ENCODE measurements at places on chromosomes 4 and X.

GRCh38 chr4:77189412-77189811 is 32.4 kb downstream of the CCNG2 start:
- no peak for DNase-seq

- DNase-seq, result no peak
Measured at GRCh38 chr4:99945718-99946355, 581 bp downstream of the DNAJB14 start.

GRCh38 chr4:46254788-46255187 is 130.9 kb upstream of the GABRG1 start:
- DNase-seq, result no peak

DNA sequence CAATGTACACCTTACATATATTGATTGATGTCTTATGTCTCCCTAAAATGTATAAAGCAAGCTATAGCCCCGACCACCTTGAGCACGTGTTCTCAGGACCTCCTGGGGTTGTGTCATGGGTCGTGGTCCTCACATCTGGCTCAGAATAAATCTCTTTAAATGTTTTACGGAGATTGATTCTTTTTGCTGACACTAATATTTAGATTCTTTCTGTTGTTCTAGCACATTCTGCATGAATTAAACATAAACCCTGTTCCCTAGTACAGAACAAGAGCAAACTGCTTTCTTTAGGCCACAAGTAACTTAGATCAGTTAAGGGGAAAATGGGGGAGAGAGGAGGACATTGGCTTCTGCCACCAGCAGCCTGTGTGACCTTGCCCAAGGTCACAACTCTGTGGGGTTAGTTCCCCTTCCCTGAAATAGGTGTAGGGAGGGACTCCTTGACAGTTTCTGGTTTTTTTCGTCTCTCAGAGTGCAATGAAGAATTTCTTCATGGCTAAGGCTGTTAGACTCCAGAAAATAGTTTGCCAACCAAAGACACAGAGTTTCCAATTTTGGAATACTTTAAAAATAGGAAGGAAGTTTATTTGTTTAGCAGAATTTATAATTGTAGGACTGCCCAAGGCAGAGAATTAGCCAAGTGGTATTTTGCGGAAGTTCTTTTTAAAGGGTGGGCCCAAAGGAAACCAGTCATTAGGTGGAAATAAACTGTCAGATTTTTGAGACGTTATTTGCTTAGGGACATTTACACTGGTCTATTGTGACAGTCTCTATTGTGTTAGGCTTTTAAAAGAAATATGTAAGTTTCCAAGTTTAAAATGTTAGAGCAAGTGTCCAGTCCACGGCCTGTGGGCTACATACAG is 29.4 kb downstream of the PTTG2 start:
- no peak for DNase-seq

DNA sequence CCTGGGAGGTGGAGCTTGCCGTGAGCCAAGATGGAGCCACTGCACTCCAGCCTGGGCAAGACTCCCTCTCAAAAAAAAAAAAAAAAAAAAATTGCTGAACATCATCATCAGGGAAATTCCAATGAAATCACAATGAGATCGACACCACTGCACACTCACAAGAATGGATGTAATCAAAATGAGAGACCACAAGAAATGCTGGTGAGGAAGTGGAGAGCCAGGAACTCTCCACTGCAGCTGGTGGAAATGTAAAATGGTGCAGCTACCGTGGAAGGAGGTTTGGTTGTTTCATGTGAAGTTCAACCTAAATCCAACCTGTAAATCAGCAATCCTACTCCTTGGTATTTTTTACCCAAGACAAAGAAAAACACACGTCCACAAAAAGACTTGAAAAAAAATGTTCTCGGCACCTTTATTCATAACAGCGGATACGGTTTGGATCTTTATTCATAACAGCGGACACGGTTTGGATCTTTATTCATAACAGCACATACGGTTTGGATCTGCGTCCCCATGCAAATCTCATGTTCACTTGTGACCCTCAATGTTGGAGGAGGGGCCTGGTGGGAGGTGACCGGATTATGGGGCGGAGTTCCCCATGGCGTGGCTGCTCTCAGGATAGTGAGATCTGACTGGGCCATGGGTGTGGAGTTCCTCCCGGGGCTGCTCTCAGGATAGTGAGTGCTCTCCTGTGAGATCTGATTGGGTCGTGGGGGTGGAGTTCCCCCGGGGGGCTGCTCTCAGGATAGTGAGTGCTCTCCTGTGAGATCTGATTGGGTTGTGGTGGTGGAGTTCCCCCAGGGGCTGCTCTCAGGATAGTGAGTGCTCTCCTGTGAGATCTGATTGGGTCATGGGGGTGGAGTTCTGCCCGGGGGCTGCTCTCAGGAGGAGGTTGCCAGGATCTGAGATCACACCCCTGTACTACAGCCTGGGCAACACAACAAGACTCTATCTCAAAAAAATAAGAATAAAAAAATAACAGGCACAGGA is 7.7 kb downstream of the GAK start:
- no peak for DNase-seq

DNA sequence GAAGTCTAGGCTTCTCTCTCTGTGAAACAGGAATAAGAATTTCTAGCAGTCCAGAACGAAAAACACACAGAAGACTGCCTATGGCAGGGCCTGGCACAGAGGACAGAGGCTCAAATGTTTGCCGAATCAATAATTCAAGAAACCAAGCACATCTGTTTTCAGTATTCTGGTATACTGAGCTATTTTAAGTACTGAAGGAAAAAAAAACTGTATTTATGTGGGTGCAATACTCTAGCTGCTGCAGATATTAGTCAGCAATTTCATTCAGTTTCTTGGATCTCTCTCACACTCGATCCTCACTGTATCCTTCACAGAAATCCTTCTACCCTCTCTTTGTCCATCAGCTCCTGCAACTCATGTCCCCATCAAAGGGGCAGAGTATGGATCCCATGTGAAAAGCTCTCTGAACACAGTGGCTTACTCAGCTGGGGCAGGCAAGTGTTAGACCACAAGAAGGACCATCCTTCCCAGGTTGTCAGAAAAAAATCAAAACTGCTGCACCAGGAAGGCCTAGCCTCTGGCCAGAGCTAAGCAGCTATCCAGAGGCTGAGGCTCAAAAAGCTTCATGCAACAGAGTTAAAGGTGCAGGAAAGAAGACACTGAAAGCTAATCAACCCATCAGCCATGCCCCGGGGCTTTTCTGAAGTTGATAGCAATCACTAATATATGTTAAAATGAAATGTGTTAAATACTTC is 9.1 kb upstream of the USO1 start:
- no peak for DNase-seq

- no peak for DNase-seq
Measured at GRCh38 chrX:17826609-17827496, 34.2 kb downstream of the RAI2 start.

DNA sequence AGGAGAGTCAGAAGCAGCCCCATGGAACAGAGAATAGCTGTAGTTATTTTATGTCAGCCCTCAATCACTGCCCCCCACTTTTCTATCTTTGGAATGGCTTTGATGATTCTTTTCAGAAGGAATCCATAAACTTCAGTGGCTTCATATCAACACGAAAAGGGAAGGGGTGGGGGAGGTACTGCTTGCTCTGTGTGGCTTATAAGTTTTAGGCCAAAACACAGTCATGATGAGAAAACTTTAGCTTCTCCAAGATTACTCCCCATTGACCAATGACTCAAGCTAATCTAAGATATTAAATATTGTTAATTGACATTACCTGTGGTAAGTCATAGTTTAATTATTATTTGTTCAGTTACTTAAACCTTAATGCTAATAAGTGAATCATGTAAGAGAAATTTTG is 669.6 kb upstream of the FAM241A start:
- DNase-seq, result no peak

DNA sequence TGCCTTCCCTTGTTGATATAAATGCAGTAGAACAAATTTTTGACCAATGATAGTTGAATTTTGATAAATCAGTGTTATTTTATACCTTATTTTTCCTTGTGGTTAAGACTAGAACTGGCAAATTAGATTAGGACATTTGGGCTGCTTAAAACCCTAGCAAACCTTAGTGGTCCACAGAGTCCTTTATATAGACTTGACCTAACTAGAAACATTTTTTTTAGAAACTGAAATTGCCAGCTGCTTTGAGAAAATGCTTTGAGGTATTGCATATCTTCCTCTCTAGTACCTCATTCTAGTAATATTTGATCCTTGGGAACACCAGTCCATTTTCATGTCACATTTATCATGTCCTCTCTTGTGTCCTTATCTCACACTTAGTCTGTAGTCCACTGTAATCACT is 580.3 kb downstream of the FSTL5 start:
- DNase-seq, result no peak
